ENCODE measurements at places on chromosomes 7 and 10.
A peak's percentile ranks its signal among the peaks of the same experiment; 100 is the strongest.

GRCh38 chr10:129628823-129629222, 161.8 kb downstream of the MGMT start:
- DNase-seq: no peak

DNA sequence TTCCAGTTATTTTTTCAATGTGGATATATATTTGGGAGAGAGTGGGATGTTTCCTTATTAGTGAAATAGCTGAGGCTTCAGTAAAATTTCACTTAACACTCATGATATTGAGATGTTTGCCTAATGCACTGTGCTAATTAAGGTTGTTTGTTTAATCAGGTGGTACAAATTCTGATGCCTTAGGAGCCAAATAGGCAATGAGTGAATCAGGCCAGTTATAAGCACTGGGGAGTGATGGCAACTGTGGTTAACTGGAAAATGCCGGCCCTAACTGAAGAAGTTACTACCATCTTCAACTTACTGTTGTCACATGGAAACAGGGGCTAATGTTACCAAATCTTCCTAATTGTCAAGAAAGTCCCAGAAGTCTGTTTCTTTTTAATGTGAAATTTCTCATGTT, 32.0 kb downstream of the VCL start:
- DNase-seq: no peak

GRCh38 chr10:71857934-71858890, 7.2 kb upstream of the PSAP start:
- DNase-seq: no peak

DNA sequence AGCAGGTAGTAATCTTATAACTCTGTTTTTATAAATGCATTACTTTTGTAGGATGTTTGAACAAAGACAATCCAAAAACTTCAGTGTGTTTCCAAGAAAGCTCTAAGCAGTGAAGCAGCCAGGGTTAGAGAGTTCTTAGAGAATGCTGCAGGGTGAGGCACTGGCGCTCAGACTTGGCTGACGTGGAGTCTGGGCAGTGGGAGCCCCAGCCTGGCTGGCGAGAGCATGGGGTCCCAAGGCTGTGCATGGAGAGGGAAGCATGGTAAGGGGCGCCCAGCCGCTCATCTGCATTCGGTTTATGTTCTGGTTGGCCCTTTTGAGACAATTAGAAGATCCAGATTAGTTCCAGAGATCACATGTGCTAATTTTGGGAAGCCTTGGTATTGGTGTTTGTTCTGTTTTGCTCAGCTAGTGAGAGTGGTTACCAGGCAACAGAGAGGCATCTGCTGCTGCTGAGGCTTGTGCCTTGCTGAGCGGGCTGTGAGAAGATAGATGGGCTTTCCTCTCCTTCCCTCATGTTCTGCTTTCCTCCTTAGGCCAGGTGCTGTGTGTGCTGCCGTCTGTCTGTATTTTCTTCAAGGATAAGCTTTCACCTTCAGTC, 10.3 kb downstream of the SUN1 start:
- no peak for DNase-seq

DNA sequence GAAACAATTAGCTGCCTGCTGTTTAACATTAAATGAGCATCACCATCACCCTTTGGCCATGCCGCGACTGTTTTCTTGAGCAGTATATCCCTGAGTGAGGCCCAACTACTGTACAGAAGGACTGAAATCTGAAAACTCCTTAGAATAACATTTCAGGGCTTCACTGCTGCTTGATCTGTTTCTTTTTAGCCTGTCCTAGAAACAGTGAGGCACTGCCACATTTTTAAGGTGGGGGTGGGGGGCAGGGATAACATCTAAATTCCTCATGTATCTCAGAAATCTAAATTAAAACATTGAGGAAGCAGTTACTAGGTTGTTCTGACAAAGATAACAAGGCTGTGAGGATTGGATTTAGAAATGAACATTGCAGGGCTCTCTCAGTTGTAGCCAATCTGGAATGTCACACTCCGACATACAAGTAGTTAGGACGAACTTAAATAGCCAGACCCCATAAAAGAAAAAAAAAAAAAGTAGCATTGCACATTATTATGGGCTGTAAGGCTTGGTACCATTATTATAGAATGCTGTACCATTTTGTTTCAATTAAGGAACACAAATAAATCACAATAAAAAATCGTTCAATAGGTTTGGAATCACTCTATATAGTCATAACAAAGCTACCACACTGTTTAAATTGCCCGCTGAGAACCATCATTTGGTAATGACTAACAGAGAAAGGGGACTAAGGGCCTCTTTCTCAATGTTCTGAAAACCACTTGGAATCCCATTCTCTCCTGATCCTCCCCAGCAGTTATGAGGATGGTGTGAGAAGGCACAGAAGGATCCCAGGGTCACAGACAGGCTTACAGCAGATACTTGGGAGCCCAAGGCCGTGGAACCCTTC, 256.1 kb downstream of the INHBA start:
- DNase-seq: no peak

- peak; percentile 89 for DNase-seq
Measured at GRCh38 chr10:8054494-8055407, at the start of gene GATA3. TSS of gene GATA3 (plus strand) at chr10:8054688. CDS start at chr10:8055656, 968 bp downstream.

DNA sequence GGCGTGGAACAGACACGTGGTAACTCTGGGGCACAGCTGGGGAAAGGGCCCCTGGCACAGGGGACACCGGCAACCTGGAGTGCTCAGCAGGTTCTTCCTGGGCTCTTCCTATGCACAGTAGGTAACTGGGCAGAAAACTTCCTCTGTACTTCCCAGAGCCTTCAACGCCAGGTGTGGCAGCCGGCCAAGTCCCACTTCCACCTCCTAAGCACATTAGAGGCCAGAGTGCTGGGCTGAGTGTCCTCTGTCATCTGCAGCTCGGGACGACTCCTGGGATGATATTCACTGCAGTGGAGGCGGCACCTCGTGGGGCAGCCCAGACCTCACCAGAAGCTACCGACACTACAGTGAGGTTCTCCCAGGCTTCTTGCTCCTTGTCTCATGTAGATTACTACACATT, 114.5 kb downstream of the LARP4B start:
- no peak for DNase-seq

DNA sequence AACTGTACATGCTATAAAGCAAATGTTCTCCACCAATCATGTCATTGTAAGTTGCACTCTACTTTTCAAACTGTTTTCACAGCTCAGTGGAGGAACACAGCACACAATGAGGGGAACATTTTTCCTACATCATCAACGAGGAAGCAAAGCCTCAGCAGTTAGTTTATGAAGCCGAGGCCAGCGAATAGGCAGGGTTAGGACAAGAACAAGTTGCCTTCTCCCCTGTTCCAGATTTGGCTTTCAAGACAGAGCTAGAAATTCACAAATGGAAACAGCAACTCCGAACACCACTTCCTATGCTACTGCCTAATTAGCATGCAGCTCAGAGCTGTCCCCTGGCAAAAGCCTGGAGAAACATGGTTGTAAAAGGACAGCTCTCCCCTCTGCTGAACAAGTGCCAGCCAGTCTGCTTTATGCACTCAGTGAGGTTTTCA, 19.8 kb downstream of the ITGB8 start:
- no peak for DNase-seq

- DNase-seq: peak; percentile 58
Measured at GRCh38 chr10:70232155-70232858, 922 bp downstream of the PPA1 start.

- DNase-seq: no peak
Measured at GRCh38 chr7:101121991-101122932, 4.6 kb upstream of the SERPINE1 start.

DNA sequence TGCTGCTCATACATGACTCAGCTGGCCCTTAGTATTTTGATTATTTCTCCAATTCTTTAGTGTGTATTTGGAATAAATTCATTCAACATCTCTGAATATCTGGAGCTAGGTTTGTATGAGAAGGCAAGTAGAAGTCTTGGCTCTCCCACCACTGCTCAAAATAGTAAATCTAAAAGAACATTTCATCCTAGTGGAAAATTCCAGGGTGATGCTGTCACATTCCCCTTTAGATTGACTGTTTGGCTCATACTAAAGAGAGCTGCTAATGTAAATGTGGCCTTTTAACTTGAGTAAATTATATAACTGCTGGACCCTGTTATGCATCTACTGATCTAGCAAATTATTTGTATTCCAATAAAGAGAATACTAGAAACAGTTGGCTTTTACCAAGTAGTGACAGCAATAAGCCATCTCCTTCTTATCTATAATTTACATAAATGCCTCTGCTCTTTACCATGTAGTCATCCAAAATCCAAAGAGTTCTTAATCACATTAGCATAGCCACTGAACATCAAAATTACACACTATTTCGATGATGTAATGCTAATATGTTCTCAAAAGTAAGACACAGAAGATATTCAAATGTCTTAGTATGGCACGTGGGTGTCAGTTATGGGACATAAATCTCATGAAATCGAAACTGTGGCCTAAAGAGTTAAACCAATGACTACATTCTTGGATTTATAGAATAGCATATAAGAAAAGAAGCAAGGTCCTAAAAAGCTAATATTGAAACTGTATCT, 86.9 kb upstream of the KCND2 start:
- DNase-seq: no peak

DNA sequence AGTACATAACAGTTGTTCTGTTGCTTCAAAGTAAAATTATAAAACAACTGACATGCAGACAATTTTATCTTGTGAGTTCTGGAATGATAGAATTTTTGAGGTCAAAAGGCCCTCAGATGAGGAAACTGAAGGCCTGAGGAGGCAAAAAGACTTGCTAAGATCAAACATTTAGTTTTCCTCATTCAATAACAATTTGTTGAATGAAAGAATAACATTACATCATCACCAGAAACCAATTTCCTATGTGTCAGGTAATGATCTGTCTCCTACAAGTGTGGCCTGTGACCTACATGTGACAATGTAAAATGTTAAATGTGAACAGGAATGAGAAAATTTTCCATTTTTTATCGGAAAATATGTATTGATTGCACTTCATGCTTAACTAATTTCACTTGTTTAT, 16.6 kb upstream of the ASB4 start:
- DNase-seq: no peak

GRCh38 chr7:27875061-27875460, 135.1 kb downstream of the TAX1BP1 start:
- no peak for DNase-seq

- DNase-seq: no peak
Measured at GRCh38 chr7:2730846-2731770, 43.1 kb downstream of the AMZ1 start.

GRCh38 chr7:111384065-111384891, 178.0 kb downstream of the IMMP2L start:
- DNase-seq: no peak

- peak; percentile 28 for DNase-seq
Measured at GRCh38 chr10:7239312-7239985, 171.4 kb downstream of the SFMBT2 start.

DNA sequence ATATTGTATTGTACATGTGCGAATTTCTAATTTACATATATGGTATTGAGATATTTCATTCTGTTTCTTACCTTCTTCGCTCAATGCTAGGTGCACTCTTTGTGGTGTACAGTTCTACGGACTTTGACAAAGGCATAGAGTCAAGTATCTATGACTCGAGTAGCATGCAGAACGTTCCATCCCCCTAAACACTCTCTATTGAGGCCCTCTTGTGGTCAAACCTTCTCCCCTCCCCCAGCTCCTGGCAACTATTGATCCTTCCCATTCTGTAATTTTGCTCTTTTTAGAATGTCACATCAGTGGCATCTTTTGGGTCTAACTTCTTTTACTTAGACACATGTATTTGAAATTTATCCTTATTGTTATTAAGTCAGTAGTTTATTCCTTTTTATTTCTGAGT, 30.7 kb upstream of the GDF10 start:
- DNase-seq: no peak

Data from CD4-positive, alpha-beta T cell treated with Interferon alpha-2 for 1 hour (primary cell).